ENCODE measurements at places on chromosomes 12 and 14. TPM values are rescaled to one million over a fixed set of nuclear protein-coding genes. Genes with fewer than 3 reads are reported as not detected.

- H3K27ac ChIP-seq, result no peak overlapping the region
- H3K27me3 ChIP-seq, result no peaks in the 10 kb centered on the region
- DNase-seq, result no peak
- no peaks in the 10 kb centered on the region for H3K36me3 ChIP-seq
These were observed 452.1 kb upstream of the PDE3A start for GRCh38 chr12:19916196-19916753.

- no peak overlapping the region for H3K27ac ChIP-seq
- H3K4me3 ChIP-seq, result no peak overlapping the region
- no peaks in the 10 kb centered on the region for H3K36me3 ChIP-seq
- DNase-seq, result no peak
These were observed 22.0 kb downstream of the SMUG1 start for GRCh38 chr12:54166567-54167499.

AQP2 gene
- not detected for total RNA-seq

- no peak for DNase-seq
- H3K36me3 ChIP-seq, result no peaks in the 10 kb centered on the region
- no peaks in the 10 kb centered on the region for H3K4me1 ChIP-seq
- no peak overlapping the region for H3K4me3 ChIP-seq
These were observed 454.3 kb upstream of the LMO3 start for GRCh38 chr12:17060260-17060659.

DNA sequence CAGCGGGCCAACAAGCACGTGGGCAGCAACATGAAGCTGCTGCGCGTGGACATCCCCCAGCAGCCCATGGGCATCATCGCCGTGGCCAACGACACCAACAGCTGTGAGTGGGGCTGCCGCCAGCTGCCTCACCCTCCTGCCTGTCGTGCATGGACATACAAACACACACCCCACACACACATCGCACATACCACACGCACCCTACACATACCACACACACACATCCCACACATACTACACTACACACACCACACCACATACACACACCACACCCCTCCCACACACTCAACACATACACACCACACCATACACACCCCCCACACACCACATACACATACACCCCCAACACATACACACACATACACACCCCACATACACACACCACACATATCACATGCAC lies 25.2 kb upstream of the NXPH4 start:
- no peaks in the 10 kb centered on the region for H3K36me3 ChIP-seq
- H3K4me3 ChIP-seq, result no peak overlapping the region

ANKRD33 gene
- total RNA-seq, result not detected

GRCh38 chr12:49672301-49673217 lies 34.6 kb downstream of the FMNL3 start:
- DNase-seq, result no peak
- peaks cover 25% of the 10 kb centered on the region for H3K4me1 ChIP-seq

- H3K36me3 ChIP-seq, result no peaks in the 10 kb centered on the region
- peak overlapping the region; percentile 26 for H3K27ac ChIP-seq
- H3K4me3 ChIP-seq, result peak overlapping the region; percentile 83
These were observed 954 bp upstream of the CALCOCO1 start for GRCh38 chr12:53728206-53728605.

GRCh38 chr12:98294051-98294805 lies 221.2 kb upstream of the TMPO start:
- no peak overlapping the region for H3K4me3 ChIP-seq
- no peaks in the 10 kb centered on the region for H3K36me3 ChIP-seq
- DNase-seq, result no peak
- H3K4me1 ChIP-seq, result no peaks in the 10 kb centered on the region
- no peaks in the 10 kb centered on the region for H3K27me3 ChIP-seq
- H3K27ac ChIP-seq, result no peak overlapping the region

FOXN4 gene
- not detected for total RNA-seq

DNA sequence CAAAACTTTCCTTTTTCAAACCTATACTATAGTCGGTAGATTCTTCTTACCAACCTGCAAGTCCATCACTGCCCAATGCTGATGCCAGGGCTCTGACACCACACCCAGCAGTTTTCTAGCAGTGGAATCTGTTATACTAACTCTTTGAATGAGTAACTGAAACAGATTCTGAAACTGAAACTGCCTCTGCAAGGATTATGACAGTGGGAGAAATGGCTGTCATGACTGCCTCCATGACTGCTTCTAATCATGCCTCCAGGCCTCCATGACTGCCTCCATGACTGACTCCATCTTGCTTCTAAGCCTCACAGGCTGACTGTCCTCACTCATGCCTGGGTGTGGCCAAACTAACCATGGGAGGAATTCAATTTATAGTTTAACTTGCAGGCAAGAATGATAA lies 29.4 kb upstream of the OXA1L start:
- no peak overlapping the region for H3K4me3 ChIP-seq
- DNase-seq, result no peak
- no peaks in the 10 kb centered on the region for H3K4me1 ChIP-seq
- H3K27me3 ChIP-seq, result no peaks in the 10 kb centered on the region
- no peak overlapping the region for H3K27ac ChIP-seq
- H3K36me3 ChIP-seq, result no peaks in the 10 kb centered on the region

- DNase-seq, result no peak
- H3K4me1 ChIP-seq, result no peaks in the 10 kb centered on the region
- no peak overlapping the region for H3K4me3 ChIP-seq
- H3K27me3 ChIP-seq, result no peaks in the 10 kb centered on the region
These were observed 7.0 kb upstream of the METTL17 start for GRCh38 chr14:20982646-20983369.

DNA sequence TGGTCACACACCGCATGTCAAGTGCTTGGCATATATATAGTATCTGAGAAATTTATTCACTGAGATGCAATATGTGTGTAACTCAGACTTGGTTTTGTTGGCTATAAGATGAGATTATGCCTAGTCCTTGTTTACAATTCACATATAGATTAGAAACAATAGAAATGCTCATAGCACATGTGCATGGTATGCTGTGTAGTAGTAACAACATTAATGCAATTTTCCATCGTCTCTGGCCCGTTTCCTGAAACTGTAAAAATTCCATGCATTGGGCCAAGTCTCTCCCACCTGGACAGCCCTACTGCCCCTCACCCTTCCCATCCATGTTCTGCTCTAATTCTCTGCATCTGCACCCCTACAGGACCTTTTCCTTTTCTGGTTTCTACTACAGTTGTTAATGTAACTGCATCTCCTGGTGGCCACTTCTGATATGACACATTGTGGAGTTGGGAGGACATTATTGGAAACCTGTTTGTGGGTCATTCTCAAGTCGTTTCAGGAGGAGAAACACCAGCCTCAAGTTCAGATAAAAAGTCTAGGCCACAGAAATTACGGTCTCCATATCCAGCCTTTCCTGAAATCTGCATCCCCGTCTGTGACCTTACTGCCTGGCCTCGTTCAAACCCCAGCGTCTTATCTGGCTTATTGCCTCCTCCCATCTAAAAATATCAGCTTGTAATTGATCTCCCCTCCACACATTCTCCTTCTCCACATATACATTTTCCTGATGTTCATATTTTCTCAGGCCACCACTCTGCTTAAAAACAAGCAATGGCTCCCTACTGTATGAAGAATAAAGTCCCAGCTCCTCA lies 37.5 kb downstream of the EMP1 start:
- DNase-seq, result no peak
- H3K36me3 ChIP-seq, result no peaks in the 10 kb centered on the region
- H3K4me1 ChIP-seq, result no peaks in the 10 kb centered on the region
- H3K27ac ChIP-seq, result no peak overlapping the region
- no peaks in the 10 kb centered on the region for H3K27me3 ChIP-seq

DNA sequence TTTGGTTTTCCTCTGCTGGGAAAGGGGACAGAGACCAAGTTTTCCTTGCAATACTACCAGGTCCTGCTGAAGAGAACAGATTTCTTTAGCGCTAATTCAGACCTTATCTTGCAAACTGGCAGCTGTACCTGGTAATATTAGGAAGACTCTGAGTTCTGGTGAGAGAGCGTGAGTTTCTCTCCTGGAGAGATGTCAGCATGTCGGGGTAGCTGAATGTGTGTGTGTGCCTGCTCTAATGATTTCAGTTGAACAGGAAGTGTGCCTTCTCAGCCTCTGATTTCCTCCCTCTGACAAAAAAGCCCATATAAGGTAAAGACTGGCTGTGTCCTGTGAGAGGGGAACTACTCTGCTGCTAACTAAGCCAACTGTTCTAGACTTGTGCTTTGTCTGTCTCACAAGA lies 10.3 kb upstream of the ERP27 start:
- no peaks in the 10 kb centered on the region for H3K27me3 ChIP-seq
- peaks cover 28% of the 10 kb centered on the region for H3K4me1 ChIP-seq
- peak overlapping the region; percentile 81 for H3K27ac ChIP-seq
- DNase-seq, result no peak
- H3K4me3 ChIP-seq, result no peak overlapping the region

- no peaks in the 10 kb centered on the region for H3K27me3 ChIP-seq
- H3K4me1 ChIP-seq, result no peaks in the 10 kb centered on the region
- H3K36me3 ChIP-seq, result no peaks in the 10 kb centered on the region
- DNase-seq, result no peak
These were observed 95.0 kb downstream of the LMNTD1 start for GRCh38 chr12:25458047-25458552.
